ENCODE measurements at places on chromosomes 1 and 21. TPM values are rescaled to one million over a fixed set of nuclear protein-coding genes. Genes with fewer than 3 reads are reported as not detected.

Gene ITLN2
- not detected for total RNA-seq

Gene CRNN
- total RNA-seq: not detected

Gene ST7L
- total RNA-seq: 26.1 TPM

Gene INAVA
- 63.1 TPM for total RNA-seq

Gene NCAM2
- 0.40 TPM for total RNA-seq

Gene LCE1F
- total RNA-seq: not detected

Gene TRIM45
- 19.0 TPM for total RNA-seq

Gene HES2
- total RNA-seq: 0.22 TPM

Gene PCP4L1
- total RNA-seq: 0.69 TPM

DNA sequence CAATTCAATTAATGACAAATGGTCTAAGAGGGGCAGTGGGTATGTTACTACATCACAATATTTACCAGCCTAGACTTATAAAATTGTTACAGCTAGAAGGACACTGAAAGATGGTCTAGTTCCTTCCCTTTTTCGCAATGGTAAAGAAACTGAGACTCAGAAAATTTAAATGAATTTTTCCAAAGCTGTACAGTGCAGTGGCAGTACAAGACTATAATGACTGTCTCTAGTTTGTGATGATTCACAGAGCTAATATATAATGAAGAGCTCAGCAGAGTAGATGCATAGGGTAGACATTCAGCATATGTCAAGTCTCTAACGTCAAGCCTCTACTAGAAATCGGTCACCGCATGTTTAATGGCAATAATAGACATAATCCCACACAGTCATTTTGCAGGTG, 4.6 kb downstream of the PLPP3 start:
- no peak for DNase-seq

DNA sequence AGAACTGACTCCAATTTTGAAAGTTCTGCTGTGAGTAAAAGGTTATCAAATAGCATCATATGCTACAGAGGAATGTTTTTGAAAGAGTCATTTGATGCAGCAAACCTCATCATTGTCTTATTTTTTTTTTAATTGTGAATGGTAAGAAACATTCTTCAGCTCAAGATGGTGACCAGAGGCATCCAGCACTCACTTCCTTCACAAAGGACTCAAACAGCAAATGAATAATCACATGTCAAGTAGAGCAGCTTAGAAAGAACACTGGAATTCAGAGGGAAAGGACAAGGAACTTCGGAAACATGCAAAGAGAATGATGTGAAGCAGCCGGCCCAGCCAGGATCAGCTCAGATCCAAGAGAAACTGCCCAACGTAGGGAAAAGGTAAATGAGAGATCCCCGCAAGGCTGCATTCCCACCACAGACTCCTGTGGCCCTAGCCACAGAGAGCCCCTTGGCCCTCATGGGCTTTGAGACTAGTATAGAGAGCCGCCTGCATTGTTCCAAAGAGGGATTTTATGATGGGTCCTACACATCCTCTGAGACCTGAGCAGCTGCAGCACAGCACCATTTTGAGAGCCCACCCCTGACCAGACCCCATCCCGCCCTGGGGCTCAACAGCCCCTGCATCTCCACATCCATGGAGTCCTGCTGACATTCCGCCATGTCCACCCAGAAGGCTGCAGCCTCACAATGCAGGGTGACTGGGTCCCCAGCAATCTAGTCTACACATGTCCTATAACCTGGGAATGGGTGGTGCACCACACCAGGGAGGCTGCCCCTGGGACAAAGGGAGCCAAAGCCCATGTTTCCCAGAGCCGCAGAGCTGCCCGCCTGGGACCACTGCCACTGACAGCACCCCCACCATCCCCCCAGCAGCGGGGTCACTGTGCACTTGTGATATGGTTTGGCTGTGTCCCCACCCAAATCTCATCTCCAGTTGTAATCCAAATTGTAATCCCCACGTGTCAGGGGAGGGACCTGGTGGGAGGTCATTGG, 21.2 kb upstream of the UTS2 start:
- DNase-seq: no peak

DNA sequence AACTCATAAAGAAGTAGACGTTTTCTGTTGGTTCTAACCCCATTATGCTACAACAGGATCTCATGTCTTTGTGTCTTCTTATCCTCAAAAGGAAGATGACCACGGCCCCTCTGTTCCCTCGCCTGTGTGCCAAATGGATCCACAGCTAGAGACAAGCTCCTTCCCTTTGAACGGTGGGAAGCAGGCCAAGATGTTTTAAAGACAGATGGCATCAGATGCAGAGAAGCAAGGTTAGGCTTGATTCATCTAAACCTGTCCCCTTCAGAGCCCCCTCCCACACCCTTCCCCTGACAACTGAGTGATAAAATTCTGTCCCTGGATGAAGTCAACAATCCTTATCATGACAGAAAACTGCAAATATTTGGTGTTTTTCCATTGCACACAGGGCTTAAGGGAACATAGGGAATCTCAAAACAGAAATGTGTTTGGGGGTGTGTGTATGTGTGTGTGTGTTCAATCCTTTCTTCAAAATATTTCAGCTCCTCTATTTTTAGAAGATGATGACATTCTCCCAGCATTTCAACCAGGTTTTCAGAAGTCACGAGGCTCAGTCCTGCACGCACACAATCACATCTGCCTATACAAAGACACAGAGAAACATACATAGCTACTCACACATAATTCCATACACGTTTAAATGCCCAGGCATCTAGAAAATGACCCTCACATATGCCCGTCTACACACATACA, 27.8 kb upstream of the FMOD start:
- no peak for DNase-seq

DNA sequence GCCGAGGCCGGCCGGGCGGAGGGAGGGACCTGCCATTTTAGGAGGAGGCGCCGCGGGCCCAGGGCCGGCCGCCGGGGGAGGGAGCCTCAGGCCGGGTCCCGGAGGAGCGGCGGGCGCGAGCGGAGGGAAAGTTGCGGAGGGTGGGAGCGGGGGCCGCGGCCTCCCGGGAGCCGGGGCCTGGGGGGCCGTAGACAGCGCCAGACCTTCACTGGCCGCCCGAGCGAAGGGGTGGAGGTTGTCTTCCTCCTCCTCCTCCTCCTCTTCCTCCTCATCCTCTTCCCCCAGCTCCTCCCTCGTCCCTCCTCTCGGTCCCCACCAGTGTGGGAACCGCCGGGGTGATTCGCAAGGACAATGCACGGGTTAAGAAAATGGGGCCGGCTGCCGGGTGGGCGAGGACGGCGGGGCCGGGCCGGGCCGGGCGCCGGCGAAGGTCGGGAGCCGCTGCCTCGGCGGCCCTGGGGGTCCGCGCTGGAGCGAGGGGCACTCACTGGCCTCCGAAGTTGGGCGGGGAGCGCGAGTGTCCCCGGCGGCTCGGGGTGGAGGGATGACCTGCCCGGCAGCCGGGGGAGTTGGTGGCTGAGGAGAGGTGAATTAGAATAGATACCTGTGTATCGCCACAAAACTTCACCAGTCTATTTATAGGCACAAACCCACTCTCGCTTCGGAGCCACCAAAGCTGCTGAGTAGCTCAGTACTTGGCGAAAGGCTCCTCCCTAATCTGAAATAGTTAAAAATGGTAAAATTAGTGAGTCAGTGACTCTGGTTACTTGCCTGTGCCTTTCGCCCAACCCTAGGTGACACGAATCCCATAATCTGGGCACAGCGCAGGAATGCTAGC, 1.3 kb downstream of the DYRK1A start:
- DNase-seq: peak; percentile 44

DNA sequence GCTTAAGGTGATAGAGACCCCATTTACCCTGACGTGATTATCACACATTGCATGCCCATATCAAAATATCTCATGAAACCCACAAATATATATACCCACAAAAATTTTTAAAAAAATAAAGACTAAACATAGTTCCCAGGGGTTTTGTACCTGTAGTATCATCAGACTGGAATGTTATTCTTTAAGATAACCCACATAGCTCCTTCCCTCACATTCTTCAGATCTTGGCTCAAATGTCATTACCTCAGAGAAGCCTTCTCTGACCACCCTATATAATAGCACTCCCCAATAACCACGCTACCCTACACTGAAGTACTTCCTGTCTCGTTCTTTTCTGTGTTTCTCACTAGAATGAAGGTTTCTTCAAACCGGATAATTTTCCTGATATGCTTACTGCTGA, 138.3 kb upstream of the SNX7 start:
- no peak for DNase-seq

GRCh38 chr1:98453066-98453465, 208.5 kb upstream of the SNX7 start:
- no peak for DNase-seq

DNA sequence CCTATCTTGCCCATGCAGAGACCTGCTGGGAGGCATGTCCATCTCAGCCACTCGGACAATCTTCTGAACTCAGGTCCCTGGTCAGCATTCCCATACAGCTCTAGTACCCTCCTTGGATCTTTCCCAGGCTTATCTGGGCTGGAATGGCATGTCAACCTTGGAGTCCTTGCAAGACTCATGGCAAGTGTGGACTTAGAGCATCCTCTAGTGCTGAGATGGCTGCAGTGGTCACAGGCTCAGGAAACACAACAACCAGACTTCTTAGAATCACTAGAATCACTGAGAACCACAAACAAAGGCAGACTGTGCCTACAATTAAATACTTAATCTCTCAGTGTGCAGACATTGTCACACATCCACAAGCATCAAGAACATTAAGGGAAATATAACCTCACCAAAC, 73.1 kb upstream of the TSHB start:
- DNase-seq: peak; percentile 65

- no peak for DNase-seq
Measured at GRCh38 chr1:90317628-90318027, 322.7 kb downstream of the ZNF326 start.

GRCh38 chr1:16717336-16718098, 22.8 kb upstream of the RNU1-4 start:
- peak; percentile 1 for DNase-seq

DNA sequence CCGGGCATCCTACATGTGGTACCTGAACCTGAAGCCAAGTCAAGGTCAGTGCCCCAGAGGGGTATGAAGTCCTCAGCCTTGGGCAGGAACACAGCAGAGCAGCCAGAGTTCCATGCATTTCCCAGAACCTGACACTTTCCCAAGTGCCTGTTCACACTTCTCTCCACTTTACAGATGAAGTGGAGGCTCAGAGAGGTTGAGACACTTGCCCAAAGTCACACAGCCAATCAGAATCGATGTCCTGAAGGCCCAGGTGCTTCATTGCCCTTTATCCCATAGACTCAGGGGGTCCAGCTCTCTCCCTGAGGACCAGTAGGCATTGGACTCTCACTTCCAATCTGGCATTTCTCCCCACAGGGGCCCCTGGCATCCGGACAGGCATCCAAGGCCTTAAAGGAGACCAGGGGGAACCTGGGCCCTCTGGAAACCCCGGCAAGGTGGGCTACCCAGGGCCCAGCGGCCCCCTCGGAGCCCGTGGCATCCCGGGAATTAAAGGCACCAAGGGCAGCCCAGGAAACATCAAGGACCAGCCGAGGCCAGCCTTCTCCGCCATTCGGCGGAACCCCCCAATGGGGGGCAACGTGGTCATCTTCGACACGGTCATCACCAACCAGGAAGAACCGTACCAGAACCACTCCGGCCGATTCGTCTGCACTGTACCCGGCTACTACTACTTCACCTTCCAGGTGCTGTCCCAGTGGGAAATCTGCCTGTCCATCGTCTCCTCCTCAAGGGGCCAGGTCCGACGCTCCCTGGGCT, 2.2 kb downstream of the C1QA start:
- no peak for DNase-seq

DNA sequence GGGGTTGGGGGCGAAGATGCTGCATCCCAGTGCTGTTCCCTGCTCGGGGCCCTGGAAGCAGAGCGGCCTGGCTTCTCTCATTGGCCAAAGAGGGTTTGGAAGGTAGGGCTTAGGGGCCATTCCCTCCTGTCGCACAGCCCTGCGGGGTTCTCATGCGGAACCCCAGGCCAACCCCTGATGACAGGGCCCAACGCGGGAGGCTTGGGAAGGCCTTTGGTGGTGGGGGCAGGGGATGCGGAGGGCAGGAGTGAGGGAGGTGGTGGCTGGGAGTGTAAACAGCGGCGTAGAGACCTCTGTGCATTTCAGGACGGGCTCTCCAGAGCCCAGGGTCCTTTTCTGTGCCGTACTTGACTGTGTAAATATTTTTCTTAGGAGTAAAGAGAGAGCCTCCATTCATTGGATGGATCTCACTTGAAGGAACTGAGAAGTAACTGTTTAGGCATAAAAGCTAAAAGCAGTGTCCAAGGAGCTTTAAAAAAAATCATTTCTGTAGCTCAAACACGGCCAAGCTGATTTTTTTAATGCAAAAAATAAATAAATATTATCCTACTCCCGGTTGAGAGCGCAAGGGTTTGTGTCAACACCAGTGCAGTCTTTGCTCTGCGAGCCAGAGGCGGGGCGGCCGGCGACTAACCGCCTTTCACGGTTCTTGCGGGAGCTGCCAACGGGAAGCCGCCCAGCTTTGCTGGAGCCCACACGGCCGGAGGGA, 169.1 kb downstream of the PRDM16 start:
- no peak for DNase-seq

GRCh38 chr1:89904219-89904980, 83.6 kb downstream of the LRRC8D start:
- no peak for DNase-seq

- DNase-seq: no peak
Measured at GRCh38 chr1:6785318-6785727, at the start of gene CAMTA1. Gene CAMTA1, plus strand, starts transcription at chr1:6785454. Its CDS starts 77 bp downstream, at chr1:6785531.

GRCh38 chr1:27003745-27004470, 8.7 kb downstream of the TENT5B start:
- no peak for DNase-seq

GRCh38 chr1:16367968-16368890, 1.2 kb downstream of the SZRD1 start:
- peak; percentile 74 for DNase-seq

GRCh38 chr21:38326899-38327298, 70.1 kb downstream of the KCNJ15 start:
- no peak for DNase-seq

GRCh38 chr1:34086561-34086960, 78.5 kb downstream of the CSMD2 start:
- no peak for DNase-seq

DNA sequence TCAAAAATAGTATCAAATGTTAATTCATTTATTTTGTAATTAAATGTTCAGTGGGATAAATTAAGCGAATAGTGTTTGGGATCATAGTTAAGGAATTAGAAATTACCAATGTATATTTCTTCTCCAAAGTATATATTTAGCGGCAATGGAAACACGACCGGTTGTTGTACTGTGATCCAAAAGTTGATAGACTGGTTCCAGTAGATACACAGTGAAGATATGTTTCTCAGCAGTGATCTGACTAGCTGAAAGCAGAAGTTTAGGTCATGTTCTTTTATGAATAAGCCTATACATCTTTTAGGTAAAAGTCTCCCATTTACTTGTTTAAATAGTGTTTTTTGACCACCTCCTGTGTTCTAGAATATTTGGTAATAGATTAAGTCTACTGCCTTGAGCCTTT, 8.8 kb downstream of the USP16 start:
- DNase-seq: no peak

GRCh38 chr1:167196166-167196565, 24.5 kb upstream of the POU2F1 start:
- no peak for DNase-seq

DNA sequence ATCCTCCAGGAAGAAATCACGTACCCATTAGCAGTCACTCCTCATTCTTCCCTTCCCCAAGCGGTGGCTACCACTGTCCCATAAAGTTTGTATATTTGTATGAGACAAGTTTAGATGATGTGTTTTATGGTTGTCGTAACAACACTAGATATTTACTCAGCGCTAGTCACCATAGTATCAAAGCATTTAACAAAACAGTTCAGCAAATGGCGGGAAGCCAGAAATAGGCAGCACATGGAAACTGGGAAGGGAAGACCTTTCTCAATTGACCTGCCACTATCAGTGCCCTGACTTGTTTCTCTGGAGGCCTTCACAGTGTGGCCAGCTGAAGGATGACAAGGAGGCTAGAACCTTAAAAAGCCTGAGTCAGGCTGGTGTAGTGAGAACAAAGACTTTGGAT, 31.1 kb downstream of the CNST start:
- no peak for DNase-seq
